Daoy (cell line): ENCODE measurements at places on chromosomes 3 and 15. TPM values are rescaled to one million over a fixed set of nuclear protein-coding genes. Genes with fewer than 3 reads are reported as not detected.

DNA sequence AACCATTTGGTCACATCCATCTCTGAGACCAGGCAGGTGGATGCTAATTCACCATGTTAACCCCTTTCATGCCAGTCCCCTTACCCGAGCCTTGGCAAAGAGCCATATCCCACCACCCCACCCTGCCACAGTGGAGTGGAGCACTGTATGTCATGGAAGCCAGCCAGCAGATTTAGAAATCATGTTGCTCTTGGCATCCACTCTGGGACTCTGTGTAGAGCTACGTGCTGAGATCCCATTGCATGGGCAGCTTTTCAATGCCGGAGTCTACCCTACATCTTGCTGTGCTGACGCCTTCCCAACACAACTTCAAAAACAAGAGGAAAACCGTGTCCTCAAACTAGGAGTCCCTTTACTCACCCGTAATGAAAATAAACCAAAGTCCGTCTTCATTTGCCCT lies 131.0 kb downstream of the NTRK3 start:
- no peak for DNase-seq

DNA sequence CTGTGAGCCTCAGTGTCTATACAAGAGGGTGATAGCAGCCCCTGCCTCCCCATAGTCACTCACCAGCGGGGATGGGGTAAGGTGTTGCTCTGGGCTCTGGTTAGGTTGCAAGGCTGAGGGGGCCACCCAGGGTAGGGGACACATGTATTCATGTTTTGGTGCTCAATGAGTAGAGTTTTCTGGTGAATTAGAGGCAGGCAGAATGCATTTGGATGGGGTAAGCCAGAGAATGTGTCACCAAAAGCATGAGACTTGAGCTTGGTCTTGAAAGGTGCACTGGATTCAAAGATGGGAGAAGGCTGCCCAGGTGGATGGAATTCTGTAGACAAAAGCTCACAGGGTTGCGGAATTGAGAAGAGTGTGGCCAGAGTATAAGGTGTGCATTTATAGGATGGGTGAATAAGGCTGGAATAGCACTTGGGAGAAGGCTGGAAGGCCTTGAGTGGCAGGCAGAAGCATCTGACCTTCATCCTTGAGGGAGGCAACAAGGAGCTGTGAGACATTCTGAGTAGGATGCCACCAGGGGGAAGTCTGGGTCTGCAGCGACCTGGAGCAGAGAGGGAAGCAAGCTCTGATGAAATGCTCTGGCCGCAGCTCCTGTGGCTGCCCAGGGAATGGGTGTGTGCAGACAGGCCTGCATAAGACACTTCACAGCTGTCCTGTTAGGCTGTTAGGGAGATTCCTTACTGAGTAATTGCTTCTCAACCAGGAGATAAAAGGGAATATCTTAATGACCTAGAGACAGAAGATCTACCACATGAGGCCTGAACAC lies 149.6 kb downstream of the CHDH start:
- DNase-seq, result no peak

GRCh38 chr15:60729850-60730458 lies 251.0 kb upstream of the ICE2 start:
- no peak for DNase-seq

DNA sequence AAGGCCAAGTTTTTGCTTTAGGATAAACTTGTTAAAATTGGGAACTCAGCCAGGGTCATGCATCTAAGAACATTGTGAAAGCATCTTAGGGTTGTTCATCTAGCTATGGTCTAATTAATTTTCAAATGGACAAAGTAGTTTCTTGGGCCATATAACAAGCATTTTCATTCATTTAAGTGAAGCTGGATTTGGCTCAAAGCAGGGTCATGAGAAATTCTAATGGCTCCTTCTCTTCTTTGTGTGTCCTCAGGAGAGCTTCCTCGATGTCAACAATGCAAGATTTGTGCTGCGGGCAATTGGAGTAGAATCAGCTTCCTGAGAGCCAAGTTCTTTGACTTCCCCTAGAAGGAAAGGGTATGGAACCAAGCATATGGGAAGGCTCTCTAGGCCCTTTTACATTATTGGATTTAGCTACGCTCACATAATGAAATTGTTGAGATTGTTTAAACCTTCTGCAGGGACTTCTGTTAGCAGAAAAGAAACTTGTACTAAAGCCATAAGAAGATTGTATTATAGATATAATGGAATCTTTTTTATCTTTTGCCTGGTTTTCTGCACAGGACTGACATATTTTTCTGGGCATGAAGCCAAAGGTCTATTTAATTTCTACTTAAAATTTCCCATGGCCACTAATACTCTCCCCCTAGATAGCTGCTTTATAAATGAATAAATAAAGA lies 1.8 kb upstream of the SAMMSON start:
- DNase-seq, result no peak

Gene RAB6B
- 1.1 and 1.4 TPM in 2 replicates for total RNA-seq

Gene PTPRG
- 5.2 and 9.1 TPM in 2 replicates for total RNA-seq

Gene FEZF2
- total RNA-seq, result not detected in 2 replicates
